ENCODE measurements at places on chromosomes 5 and 9.

DNA sequence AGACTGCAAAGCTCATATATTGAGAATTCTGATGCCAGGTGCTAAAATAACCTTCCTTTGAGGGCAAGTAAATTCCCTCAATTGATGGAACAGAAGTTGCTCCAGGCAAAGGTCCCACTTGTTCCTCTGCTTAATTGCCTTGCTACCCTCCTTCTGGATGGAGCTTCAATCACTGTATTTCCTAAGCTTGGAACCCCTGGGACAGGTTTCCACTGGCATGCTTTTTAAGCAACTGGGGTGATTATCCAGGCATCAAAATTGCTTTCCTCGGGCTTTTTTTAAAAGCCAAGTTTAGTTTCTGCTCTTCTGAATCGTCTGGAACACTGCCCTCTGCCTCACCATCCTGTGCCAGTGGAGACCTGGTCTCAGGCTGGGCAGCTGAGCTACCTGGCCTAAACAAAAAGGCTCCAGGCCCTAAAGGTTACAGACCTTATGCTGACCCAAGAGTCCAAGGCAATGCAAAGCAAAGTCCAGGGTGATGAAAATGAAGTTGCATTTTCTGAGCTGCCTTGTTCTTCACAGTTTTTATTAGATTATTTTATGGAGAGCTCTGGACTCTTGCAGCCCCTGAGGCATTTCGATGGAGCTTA, 167.9 kb upstream of the CD180 start:
- no peak for DNase-seq

- no peak for DNase-seq
Observed at GRCh38 chr5:135028791-135029476, 5.1 kb downstream of the PITX1 start.

- DNase-seq, result no peak
Observed at GRCh38 chr5:69136293-69136692, 30.7 kb upstream of the CCNB1 start.

GRCh38 chr5:78778538-78778937, 130.0 kb upstream of the LHFPL2 start:
- no peak for DNase-seq

DNA sequence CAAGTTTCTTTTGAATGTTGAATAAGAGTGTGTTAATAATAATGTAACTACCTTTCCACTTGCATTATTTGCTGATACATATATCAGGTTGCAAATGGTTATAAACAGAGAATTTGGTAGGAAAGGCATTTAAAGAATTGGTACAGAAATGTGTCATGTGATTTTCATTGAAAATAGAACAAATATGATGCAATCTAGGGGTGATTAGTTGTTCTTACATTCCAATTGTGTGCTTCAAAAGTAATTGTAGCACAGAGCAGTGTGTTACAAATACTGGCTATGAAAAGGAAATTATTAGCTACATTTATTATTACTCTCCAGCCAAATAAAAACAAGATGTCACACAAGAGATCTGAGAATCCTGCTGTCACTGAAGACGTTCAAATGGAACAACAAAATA, 61.8 kb upstream of the PRDM9 start:
- no peak for DNase-seq

DNA sequence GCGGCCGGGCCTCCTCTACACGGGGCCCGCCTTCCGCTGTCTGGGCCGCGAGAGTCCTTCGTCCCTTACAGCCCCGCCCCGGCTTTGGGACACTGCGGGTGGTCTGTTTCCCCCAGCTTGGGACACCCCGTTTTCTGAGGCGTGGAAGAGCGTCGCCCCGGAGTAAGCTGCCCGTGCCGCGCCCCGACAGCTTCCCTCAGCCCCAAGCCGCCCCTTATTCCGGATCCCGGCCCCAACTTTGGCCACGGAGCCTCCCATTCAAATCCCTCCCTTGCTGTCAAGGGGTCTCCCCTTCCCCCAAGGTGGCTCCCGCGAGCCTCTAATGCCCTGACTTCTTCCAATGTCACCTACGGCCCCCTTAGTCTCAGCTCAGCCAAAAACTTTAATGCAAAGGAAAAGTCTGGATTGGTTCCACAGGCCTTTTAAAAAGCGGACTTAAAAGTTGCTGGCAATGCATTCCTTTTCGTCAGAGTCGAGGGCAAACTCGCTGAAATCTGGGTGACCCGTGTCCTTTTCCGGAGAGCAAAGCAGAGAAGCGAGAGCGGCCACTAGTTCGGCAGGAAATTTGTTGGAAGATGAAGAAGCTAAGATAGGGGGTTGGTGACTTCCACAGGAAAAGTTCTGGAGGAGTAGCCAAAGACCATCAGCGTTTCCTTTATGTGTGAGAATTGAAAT, 19.8 kb downstream of the EXOSC2 start:
- DNase-seq, result no peak

DNA sequence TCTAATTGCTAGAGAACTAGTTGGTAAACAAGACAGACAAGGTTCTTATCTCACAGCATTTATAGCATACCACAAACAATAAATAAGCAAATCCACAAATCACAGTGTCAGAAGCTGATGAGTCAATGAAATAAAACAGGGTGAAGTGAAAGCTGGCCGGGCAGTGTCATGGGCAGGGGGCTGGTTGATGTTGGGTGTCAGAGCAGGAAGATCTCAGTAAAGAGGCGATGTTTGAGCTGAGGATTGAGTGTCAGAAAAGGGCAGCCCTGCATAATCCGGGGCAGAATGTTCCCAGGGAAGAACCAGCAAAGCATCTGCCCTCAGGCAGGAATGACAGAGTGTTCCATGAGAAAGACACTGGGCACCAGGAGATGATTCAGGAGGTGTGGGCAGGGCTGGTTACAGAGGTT, 183.4 kb downstream of the GOLPH3 start:
- peak; percentile 3 for DNase-seq

DNA sequence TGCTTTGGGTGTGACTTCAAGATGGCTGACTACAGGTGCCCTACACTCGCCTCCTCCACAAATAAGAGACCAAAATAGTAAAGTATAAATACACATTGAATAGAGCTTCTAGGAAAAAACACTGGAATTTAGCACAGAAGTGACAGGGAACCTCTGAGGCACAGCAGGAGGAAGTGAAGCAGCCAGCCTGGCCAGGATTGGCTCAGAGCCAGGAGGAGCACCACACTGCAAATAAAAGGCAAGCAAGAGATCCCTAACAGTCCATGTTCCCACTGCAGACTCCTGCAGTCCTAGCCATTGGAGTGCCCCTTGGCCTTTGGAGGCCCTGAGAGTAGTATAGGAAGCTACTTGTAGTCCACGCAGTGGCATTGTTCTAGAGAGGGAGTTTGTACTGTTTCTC, 186.7 kb upstream of the TLX3 start:
- no peak for DNase-seq

DNA sequence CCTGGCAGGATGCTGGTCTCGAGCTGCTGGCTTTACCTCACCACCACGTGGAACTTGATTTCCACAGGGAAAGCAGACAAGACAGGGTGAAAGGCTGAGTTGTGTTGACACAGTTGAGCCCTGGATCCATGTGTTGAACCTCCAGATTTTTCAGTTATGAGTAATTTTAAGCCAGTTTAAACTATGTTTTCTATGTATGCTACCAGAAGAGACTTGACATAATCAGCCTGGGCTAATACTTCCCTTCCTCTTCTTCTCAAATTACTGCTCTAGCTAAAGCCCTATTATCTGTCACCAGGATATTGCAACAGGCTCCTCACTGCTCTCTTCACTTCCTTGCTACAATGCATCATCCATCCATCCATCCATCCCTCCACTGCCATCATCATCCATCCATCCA, 12.0 kb upstream of the PHYKPL start:
- DNase-seq, result no peak

DNA sequence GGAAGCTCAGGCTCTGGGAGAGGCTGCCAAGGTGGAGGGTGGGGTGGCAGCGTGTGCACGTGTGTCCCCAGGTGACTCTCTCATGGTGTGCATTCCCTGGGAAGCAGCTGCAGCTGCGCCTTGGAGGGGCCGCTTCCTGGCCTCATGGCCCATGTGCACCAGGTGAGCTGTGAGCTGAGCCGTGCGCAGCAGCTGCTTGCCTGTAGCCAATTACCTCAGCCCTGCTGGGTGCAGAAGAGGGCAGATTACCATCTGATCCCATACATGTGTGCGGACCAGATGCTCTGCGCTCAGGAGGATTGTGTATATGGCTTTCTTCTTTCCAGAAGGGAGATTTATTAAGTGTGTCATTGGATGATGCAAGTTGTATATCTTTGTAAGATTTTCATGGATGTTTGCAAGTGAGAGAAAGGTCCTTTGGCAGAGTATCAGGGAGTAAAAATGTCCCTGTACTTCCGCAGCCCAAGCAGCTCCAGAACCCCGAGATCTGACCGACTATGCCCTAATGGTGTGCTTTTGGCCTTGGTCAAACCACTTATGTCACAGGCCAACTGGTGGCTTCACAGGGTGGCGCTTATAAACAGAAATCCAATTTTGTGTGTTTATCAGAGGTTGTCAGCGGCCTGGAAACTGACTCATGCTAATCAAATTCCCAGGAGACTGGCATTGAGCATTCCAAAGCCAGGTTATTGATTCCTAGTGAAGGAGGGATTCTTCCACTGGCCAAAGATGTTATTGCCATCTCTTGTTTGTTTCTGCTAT, 229.3 kb downstream of the GOLPH3 start:
- DNase-seq, result no peak

- no peak for DNase-seq
Observed at GRCh38 chr5:59174248-59174844, 591.5 kb downstream of the RAB3C start.

GRCh38 chr5:150322202-150322601, 19.5 kb upstream of the ARSI start:
- DNase-seq, result no peak

GRCh38 chr5:149581192-149581861, at the start of gene ARHGEF37:
ARHGEF37 (plus strand) TSS chr5:149581498; CDS start chr5:149597770, 16,272 bp downstream.
- DNase-seq, result peak; percentile 95

DNA sequence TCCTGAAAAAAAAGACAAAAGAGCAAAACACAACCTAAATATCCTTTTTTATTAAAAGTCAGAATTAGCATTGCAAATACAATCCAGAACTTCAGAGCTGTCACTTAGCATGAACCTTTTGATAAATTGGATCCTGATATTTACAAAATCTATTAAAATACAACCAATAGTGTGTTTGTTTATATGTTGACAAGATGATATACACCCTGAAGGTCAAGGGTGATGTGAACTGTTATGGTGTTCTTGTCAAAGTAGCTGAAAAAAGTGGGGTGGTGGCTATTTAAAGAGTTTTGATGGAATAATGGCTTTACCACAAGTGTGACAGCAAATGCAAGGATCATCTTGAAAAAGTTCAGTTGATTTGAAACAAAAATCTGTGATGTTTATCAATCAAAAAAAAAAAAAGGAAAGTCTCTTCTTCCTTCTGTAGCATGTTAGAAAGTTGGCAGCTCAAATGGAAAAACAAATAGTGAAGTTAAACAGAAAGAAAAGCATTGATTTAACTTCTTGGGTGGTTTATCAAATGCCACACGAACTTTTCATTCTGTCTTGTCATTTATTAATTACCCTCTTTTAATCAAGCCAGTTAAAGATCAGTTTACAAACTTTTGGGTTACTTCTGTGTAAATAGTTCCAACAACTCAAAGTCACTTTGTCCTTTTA, 44.5 kb downstream of the PRDM6 start:
- DNase-seq, result no peak

DNA sequence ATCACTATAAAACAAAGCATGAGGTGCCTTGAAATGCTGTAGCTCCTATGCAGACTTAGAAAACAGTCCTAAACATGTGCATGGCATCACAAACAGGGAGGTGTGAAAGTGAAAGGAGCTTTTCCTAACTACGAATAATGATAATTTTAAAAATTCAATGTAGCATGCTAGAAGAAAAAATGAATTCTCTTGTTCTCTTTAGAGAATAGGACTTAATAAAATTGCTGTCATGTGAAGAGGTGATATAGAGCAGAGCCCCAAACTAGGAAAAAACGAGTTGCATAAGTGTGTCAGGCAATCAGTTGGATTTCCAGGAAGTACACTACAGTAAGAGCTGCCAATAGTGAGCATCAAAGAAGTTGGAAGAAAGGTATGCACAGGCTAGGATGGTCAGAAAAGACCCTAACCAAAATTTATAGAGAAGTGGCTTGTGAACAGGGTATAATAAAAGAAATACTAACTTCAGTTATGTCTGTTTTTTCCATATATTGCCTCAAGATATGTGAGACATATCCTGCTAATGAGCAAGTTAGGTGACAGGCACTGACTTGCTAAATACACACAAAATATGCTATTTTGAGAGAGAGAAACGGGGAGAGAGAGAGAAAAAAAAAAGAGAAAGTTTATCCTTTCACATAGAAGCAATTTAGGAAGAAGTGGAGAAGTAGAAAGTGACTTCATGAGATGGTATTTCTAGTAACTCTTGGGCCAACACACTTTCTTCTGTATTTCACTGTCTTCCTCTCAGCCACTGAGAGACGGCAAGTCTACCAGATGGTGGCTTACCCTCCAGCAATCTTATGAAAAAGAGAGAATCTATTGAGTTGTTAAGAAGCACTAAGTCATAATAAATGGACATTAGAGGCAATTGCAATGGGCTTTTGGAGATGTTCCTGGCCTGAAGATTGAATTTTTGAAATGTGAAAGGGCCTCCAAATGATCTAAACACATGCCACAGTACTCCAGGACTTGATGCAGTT, 18.0 kb downstream of the ITGA2 start:
- no peak for DNase-seq
